HFFc6 (cell line): ENCODE measurements at places on chromosomes 6 and 20. TPM values are rescaled to one million over a fixed set of nuclear protein-coding genes. Genes with fewer than 3 reads are reported as not detected.

DNA sequence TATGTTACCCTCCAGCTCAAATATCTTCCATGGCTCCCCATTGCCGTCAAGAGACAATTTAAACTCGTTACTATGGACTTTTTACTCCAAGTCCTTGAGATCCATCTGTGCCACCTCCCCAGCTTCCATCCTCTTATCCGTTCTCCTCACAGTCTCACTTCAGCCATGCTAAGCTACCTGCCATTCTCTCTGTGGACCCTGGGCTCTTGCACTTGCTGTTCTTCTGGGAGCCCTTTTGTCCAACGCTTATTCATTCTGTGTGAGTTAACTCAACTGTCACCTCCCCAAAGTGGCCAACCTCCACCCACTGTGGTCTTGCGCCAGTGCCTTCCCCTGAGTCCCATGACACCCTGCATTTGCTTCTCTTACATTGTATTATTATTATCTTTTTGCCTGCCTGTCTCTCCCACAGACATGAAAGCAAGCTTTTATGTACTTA, 132.4 kb downstream of the BCAS1 start:
- no peak for DNase-seq

DNA sequence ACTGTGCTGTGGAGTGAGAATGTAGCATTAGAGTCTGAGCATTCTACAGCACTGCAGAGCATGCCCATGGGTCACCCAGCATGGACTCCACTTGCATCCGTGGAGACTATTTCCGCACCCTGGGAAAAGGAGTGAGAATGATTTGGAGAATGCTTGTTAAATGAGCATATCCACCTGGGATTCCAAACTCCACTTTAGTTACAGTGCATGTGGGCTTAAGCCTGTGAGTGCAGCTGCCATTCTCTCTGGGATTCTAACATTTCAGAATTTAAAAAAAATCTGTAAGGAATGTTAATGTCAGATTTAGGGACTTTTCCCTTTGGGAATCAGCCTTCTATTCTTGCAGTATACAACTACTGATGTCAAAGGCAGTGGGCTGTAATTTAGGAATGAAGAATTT, 33.4 kb downstream of the KIF25 start:
- DNase-seq: no peak

DNA sequence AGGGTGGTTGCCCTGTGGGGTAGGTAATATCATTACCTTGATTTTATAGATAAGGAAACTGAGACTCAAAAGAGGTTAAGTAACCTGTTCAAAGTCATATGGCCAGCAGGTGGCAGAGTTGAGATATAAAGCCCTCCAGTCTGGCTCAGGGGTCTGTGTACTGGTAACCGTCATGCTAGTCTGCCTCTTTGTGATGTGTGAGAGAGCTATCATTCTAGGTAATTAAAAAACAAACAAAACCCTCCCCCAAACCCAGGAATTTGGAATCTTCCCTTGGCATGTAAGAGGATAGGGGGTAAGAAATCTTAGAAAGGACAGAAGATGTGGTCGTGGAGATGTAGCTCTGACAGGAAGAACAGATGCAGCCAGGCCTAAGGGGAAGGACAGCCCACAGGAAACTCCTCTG, 206.0 kb downstream of the CDC5L start:
- peak; percentile 21 for DNase-seq

DNA sequence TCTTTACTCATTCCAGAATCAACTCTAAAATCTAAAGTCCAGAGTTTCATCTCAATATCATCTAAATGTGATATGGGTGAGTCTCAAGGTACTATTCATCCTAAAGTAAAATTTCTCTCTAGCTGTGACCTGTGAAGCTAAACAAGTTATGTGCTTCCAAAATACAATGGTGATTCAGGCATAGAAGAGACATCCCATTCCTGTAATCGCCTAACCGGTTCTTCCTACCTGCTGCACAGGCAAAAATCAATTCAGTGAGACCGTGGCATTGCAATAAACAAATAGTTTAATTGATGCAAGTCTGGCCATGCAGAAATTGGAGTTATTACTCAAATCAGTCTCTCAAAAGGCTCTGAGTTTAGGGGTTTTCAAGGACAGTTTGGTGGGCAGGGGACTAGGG, 232.8 kb downstream of the UBE3D start:
- no peak for DNase-seq

GRCh38 chr6:126148853-126149252, 162.5 kb downstream of the TRMT11 start:
- no peak for DNase-seq

GRCh38 chr6:33477864-33478263, 23.5 kb downstream of the ZBTB9 start:
- no peak for DNase-seq

- peak; percentile 42 for DNase-seq
These were observed 29.8 kb downstream of the EPM2A start for GRCh38 chr6:145705561-145705960.

- DNase-seq: no peak
These were observed 8.4 kb downstream of the CYP21A2 start for GRCh38 chr6:32046450-32047083.

DNA sequence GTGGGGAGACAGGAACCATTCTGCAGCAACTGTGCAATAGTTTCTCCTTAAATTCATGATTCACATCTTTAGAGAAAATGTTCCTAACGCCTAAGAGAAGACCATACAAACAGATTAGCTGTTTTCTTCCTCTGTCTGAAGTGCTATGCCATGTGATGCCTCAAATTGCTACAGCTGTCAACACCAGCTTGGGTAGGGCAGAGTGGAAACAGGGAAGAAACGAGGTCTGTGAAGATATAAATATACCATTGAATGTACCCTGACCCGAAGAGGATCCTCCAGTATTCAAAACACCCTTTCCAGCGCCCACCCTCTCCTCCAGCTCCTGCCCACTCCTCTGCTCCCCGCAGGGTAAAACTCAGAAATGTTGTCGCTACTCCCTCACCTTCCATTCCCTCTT, 40.3 kb upstream of the PRND start:
- DNase-seq: no peak

DNA sequence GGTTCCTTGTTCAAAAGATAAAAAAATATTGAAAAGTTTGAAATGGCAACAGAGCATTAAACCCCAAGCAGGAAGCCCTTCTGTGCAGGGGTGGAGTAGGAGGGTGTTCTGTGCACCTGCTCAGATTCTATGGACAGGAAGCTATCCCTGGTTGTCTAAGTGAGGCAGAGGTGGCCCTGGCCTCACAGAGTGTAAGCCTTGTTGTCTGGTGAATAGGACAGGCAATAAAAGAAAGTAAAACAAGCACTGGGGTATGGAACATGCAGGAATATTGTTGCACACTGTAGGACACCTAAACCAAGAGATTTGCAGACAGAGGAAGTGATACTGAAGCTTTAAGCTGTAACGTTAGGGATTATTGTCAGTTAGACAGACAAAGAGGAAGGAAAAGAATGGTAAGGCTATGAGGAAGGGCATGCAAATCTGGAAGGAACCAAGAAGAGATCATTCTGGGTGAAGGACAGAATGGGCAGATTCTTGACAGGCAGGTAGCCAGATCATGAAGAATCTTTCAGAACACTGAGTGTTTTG, 66.8 kb downstream of the TBC1D7 start:
- DNase-seq: no peak

DNA sequence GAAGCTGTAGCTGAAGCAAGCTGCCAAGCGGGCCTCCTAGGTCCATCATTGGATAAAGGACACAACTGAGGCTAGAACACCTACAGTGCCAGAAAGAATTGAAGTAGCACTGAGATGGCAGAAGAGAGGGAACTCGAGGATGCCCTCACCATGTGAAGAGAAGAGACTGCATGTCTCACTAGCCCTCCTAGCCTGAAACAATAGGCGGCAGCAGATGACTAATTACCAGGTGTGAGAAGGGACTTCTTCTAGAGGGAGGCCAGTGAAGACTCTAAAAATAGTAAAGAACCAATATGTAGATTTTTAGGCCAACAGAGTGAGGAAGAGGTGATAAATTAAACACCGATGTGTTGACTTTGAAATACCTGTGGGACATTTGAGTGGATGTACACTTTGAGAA, 50.3 kb downstream of the LGSN start:
- no peak for DNase-seq

DNA sequence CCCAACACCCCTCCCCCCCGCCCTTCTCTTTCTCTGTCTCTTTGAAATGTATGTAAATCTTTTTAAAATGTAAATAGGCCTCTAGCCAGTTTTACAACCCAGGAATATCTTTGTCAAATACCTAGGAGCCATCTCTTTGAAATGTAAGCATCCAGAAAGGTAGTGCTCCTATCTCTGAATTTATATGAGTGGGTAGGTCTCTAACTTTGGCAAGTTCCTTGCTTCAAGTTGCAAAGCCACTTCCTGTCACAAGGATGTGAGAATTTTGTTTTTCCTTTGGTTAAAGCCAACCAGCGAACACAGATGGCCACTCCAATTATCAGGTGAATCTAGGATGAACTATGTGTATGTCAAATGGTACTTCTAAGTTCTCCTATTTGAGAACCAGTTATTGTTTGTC, 6.2 kb upstream of the DEFB132 start:
- no peak for DNase-seq

DNA sequence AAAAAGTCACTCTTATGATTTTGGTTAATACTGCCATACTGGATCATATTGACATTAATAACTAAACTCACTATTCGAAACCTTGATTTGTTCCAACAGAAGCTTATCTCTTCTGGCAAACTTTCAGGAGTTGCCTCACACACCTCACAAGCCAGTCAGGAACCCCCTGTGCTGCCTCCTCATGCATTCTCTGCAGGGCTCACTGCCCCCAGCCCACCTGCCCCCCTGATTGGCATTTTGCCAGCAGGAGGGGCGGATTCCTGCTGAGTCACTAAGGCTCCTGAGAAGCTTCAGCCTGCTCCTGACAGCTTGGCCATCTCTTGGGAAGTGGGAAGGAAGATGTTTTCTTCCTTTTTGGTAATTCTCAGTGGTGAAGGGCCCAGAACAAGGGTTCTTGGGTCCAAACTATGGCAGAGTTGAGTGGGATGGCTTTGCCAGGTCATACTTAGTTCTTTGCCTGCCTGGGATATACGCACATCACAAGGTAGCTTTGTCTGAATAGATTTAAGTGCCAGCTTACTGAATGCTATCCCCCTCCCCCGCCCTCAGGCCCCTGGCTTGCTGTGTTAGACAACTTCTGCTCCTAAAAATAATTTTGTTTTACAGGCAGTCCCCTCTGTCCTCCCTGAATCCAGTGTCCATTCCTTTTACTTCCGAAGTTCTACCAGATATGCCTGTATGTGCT, 31.4 kb downstream of the SLC35F1 start:
- no peak for DNase-seq

DNA sequence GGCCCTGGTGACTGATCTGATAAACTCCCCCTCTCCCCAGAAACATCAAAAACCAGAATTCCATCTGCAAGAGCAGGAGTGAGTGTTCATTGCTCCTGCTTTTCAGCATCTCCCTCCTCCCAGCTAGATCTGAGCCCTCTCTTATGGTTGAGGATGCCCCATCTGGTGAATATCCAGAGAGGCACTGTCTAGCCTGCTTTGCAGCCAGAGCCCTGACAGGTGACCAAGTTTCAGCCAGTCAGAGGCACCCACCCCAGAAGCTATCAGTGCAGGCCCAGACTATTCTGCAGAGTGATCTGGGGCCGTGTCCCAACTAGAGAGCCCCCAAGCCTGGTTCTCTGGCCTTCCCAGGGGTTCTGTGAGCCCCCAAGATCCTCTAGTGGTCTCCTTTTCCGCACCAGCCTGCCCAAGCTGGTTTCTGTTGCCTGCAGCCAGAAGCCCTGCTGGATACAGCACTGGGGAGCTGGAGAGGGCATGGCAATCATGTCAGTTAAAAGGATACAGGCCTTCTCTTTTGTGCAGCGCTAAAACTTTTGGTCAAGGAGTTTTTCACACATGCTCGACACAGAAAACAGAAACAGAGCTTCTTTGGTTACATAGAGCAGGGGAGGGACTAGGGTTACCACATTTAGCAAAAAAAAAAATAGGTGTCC, 6.6 kb upstream of the BMP7 start:
- no peak for DNase-seq

- DNase-seq: peak; percentile 50
These were observed 1.6 kb downstream of the DSP start for GRCh38 chr6:7542874-7543624.

GRCh38 chr20:56376331-56376730, 15.7 kb downstream of the AURKA start:
- no peak for DNase-seq

HLA-DQA2 gene
- not detected in 3 replicates for total RNA-seq

MEI4 gene
- not detected in 3 replicates for total RNA-seq

GLP1R gene
- total RNA-seq: not detected in 3 replicates

DEFB129 gene
- not detected in 3 replicates for total RNA-seq

ATP9A gene
- 23.1 to 32.1 TPM (median 25.9 TPM) in 3 replicates for total RNA-seq

FNDC1 gene
- 0.05 TPM in 1 of 3 replicates, not detected in the others for total RNA-seq
